ENCODE measurements at places on chromosomes 5 and 9.

DNA sequence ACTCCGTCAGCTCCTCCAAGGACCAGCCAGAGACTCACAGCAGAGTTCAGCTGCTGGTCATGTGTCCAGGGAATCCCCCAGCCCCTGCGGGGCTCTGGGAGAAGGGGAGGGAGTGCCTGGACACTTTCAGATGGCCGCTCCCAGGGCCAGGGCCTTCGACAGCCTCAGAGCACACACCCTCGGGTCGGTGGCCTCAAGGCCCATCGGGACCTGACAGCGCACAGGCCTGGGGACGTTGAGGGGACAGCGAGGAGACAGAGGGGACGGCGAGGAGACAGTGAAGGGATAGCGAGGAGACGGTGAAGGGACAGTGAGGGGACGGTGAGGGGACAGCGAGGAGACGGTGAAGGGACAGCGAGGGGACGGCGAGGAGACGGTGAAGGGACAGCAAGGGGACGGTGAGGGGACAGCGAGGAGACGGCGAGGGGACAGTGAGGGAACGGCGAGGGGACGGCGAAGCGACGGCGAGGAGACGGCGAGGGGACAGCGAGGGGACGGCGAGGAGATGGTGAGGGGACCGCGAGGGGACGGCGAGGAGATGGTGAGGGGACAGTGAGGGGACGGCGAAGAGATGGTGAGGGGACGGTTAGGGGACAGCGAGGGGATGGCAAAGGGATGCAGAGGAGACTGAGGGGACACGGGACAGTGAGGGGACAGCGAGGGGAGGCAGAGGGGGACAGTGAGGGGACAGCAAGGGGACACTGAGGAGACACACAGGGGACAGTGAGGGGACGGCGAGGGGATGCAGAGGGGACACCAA lies 47.3 kb downstream of the SLC12A7 start:
- no peak for DNase-seq

DNA sequence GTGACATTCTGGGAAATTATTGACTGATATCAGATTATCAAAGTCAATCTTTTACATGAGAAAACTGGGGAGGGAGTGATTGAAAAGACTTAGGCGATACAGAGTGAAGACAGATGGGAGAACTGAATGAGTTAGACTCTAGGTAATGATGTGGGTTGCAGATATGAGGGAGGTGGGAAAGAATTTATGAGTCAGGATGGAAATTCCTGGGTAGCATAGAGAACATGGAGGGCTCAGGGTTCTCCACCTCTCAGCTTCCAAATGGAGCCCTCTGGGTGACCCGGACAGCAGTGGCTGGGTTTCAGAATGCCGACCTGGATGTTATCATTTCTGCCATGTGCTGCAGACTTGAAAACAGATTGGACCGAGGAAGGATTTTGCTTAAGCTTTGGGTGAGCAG lies 75.4 kb upstream of the SHB start:
- no peak for DNase-seq

GRCh38 chr9:137218754-137219271 lies 3.2 kb downstream of the RNF208 start:
- no peak for DNase-seq

GRCh38 chr9:34550016-34550680 lies 27.4 kb upstream of the ENHO start:
- no peak for DNase-seq

DNA sequence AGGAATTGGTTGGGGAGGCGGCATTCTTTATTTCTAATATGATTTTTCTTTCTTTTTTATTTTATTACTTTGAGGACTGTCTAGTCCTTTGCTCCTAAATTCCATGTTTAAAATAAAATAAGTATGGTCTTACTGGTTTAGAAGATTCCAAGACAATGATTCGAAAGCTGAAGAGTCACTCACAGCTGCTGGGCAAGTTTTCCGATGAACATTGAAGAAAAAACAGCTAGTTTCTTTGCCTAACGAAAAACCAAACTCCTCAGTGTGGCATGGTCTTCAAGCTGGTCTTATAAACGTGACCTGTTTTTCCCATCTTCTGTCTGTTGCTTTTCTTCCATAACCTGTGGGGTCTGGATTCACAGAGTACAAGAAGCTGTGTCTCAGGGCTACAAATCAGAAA lies 25.1 kb downstream of the ZNF474 start:
- DNase-seq: no peak

- no peak for DNase-seq
These were observed 305.2 kb downstream of the EFNA5 start for GRCh38 chr5:107365320-107366109.

DNA sequence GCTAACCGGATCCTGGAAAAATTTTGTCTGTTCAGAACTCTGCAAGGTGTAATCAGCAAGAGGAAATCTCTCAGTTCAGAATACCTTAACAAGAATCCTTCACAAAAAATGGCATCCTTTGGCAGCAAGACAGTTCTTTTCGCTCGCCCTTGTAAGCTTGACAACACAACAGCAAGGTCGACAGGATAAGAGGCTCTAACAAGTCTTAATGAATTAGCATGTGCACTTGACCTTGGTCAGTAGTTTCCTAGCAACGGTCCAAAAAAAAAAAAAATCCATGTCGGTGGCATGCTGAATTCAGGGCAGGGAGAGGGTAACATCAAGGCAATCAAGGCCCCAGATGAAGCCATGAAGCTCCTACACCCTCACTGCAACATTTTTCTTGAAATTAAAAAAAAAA lies 172.8 kb downstream of the APBA1 start:
- no peak for DNase-seq

DNA sequence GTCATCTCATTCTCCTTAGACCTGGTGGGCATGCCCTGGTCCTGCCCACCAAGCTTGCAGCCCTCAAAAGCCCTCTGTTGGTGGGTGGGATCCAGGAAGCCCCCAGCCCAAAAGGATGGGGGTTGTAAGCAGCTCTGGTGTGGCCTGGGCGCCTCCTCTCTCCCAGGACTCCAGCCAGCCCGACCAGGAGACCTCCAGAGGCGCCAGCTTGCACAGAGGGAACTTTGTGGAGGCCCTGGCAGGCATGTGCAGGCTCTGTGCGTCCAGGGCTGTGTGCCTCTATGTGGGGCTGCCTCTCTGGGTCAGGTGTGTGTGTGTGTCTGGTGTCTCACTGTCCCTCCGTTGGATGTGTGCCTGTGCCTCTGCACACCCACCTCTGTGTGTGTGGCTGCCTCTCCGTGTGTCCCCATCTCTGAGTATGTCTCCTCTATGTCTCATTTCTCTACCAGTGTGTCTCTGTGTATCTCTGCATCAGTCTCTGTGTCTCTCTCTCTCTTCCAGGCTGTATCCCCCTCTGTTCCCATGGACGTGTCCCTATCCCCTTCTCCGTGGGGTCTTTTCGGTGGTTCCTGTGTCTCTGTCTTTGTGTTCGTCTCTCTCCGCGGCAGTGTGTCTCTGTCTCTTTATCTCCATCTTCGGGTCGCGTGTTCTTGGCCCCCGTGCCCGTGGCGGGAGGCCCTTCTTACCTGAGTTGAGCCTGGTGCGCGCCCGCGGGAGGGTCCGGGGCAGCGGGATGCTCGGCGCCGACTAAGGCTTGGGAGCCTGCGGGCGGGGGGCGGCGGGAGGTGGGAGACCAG lies 501 bp downstream of the ENHO start:
- no peak for DNase-seq

DNA sequence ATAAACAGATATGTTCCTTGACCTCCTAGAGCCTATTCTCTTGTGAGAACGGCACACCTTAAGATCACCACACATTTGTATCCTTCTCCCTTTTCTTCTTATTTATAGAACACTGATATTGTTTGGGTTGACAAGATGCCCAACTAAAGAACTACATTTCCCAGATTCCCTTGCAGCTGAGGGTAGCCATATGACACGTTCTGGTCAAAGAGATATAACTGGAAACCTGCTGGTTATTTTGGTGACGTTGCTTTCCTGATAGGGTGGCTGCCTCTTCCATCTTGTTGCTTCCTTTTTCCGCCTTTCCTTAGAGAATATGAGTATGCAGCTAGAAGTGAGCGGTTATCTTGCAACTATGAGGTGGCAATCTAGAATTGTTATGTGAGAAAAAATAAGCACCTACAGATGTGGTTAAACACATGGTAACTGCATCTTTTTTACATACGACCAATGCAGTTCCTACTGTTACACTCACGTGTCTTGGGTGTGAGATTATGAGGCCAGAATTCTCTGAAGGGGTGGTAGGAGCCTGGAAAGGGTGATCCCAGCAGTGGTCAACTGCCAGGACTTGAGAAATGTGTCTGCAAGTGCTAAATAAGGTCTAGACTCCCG lies 72.9 kb downstream of the SEC61B start:
- no peak for DNase-seq

DNA sequence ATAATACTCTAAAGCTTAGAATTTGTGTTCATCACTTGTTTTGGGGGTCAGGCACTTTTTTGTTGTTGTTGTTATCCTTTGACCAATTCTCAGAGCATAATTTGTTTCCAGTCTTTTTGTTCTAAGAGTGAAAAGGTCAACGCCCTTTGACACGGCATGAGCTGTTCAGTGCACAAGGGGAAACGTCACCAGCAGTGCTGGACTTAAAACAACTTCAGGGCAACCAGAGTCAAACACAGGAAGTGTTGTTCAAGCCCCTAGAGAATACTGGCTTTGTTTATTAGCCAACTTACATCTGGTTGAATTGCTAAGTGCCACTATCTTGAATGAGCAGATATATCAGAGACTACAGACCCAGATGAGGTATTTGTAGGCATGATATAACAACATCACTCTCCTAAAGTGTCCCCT lies 368.9 kb downstream of the TMEM161B start:
- DNase-seq: no peak

GRCh38 chr9:101587332-101588043 lies 7.3 kb downstream of the PPP3R2 start:
- DNase-seq: no peak

DNA sequence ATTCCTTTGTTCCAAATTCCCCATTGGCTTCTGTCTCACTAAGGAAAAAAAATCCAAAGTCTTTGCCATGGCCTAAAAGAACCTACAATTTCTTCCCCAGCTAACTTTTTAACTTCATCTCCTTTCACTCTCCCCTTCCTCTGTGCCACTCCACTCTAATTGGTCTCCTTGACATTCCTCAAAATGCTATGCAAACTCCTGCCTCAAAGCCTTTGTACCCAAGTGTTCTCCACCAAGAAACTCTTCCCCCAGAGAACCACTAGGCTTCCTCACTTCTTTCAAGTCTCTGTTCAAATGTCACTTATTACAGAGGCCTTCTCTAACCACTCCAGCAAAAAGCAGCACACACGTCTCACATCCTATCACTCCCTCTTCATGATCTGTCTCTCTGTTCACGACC lies 91.6 kb upstream of the NR4A3 start:
- no peak for DNase-seq

GRCh38 chr9:127730799-127731410 lies 4.2 kb downstream of the TOR2A start:
- no peak for DNase-seq

- DNase-seq: no peak
These were observed 51.0 kb upstream of the DPYSL3 start for GRCh38 chr5:147560718-147561331.

DNA sequence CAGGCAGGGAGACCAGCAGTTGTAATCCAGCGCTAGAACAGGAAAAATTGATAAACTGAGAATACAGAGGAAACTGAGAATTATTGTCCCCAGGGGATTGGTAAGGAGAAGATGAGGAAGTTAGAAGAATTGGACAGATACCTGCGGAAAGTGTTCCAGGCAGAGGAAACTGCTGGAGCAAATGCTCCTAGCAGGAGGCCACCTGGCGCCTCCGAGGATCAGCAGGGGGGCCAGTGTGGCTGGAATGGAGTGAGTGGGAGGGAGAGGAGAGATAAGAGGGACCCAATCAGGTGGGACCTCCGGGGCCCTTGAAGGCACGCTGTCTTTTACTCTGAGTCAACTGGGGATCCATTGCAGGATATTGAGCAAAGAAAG lies 695 bp upstream of the ANXA6 start:
- DNase-seq: no peak

- DNase-seq: no peak
These were observed 41.3 kb upstream of the GRHPR start for GRCh38 chr9:37381094-37381741.

DNA sequence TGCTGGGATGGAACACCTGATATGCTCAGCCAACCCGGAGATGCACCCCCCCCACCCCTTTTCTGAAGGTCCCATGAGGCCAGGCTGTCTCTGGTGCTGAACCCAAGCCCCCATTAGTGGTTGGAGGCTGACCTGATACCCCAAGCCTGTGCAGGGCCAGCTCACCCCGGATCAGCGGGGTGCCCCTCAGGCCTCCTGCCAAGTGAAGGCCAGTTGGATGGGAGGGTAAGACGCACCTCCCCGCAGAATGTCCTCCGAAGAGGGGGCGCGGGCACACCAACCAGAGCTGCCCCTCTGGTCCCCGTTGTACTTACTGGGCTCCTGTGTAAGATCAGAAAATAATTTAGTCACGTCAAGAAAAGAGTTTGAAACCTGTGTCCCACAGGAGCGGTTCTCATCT lies 76.8 kb upstream of the OTULINL start:
- DNase-seq: no peak

DNA sequence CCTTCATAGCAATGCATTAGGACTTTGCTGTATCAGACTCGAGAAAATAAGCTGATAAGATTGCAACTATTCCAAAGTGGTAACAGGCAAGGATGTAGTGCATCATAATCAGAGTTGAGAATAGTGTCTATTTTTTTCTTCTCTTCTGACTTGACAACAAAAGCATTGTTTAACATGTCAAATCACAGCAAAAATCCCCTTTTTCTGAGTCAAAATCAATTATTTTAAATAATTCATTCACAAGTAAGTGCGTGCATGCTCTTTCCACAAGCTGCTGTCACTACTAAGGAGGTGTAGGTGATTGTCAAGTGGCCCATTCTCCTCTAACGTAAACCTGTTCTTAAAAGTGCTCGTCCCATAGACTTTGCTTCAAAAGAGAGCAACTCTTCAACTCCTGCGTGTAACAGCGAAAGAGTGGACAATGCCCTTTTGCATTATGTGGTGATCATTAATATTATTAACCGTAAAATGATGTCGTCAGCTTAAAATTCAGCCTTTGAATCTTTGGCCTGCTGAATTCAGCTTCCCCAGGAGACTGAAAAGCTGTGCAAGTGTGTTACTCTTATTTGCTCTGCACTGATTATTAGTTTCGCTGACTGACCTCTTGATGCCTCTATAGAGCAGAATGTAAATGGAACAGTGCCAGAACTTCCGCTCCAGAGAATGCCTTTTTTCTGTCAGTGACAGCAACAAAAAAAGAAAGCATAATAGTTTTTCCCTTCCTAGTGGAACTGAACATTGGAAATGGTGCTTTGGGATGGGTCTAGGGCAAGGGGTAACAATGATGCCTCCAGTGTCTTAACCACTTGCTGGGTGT lies 680.8 kb upstream of the SEMA6A start:
- DNase-seq: no peak

- DNase-seq: no peak
These were observed 2.2 kb upstream of the FOXI1 start for GRCh38 chr5:170103447-170103846.

- DNase-seq: no peak
These were observed 12.5 kb downstream of the GARNL3 start for GRCh38 chr9:127277099-127277498.

Data from CD4-positive, alpha-beta T cell treated with Interleukin-6 at 100 ng/mL for 8 hours (primary cell).